Stimulated activated CD4-positive, alpha-beta T cell treated with anti-CD3 and anti-CD28 coated beads, Interleukin-2, amount 100 ng/mL, for 24 hours (primary cell): ENCODE measurements at places on chromosomes 2 and 18.

GRCh38 chr2:231286964-231287363 is 88.5 kb downstream of the ARMC9 start:
- DNase-seq: no peak

- DNase-seq: no peak
These were observed 78.7 kb downstream of the SPATS2L start for GRCh38 chr2:200385063-200385635.

DNA sequence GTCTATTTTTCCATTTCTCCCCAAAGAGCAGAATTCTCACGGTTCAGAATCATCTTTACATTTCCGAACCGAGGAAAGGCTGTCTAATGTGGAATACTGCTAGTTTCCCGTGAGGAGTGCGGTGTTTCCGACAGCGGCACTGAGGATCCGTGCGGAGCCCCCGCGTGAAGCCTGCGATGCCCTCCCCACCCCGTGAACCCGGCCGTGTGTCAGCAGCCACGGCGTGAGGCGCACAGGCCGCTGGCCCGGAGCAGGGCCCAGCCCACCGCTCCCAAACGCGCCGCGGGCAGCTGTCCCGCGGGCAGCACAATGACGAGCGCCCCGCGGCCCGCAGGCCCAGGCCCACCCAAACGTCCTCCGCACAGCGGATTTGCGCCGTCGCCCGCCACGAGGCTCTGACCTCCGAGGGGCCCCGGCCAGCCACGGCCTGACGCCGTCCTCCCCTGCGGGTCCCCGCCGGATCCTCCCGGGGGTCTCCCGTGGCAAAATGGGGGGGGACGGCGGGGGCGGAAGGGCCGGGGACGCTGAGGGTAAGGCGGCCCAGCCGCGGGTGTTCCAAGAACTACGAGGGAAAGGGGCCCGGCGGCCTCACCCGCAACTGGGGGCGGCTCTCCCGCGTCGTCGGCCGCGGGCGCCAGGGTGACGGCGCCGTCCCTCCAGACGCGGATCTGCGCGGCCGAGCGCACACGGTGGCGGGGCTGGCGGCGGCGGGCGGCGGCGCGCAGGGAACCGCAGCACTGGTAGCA is 796 bp downstream of the SPIRE1 start:
- no peak for DNase-seq

DNA sequence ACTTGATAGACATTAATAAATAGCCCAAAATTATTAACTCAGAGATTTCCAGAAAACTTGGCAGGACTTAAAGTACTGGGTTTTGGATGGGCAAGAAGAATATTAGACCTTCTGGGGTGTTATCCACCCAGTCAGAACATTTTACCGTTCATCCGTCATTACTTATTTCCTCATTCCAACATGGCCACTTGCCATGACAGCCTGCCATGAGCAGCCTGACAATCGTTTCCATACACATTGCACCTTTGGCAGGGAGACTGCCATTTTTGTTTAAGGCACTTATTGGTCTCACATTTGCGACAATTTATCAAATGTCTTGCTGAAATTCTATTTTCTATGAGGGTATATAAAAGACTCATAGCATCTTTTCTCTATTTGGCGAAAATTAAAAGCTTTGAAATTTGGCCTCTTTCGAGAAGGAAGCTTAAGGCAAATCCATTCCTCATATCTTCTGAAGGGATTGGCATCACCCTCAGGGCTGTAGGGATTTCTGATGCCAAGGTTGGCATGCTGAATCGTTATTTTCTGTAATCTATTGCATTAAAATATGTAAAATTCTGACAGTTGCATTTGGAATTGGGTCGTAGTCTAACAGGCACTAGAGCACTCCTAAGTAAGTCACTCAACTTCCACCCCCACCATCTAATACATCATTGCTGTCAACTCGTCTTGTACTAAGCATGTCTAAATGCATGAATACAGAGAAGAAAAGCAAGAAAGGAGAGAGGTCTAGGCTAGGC is 406.3 kb upstream of the PIK3C3 start:
- DNase-seq: no peak

DNA sequence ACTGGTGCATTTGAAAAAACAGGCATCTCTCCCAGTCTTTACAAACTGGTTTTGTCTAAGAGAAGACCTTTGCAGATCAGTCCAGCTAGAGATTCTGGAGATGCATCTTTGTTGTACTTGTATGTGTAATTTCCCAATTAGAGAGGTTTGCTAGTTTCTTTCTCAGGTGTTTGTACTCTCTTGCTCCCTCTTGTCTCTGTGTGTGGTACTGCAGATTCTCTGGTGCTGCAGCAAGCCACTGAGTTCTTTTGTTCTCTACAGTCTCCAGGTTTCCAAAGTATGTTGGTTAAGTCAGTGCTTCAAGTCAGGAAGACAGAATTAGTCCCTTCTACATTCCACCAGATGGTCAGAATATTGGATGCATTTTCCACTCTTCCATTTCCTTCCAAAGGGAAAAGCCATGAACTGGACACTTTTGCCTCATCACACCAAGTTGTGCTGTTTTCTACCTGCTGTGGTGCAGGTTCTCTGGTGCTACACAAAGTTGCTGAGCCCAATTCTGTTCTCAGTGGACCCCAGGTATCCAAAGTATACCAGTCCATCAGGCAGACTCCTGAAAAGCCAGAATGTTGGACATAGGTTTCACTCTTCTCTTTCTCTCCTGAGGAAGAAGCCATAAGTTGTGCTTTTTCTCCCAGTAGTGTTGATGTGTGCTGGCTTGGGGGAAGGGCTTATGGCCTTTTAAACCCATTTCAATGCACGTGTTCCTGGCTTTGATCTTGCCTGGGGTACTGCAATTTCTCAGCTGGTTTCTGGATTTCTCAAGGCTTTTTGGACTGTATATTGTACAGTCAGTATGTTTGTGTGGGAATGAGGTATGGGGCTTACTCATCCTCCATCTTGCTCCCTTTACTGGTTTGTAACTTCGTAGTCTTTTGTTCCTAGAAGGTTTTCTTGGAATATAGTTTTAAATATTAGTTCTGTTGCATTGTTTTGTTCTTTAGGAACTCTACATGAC is 29.8 kb downstream of the EPC2 start:
- DNase-seq: peak; percentile 18

- no peak for DNase-seq
These were observed 69.6 kb downstream of the ACVR1 start for GRCh38 chr2:157806426-157807077.
